PC-3 (cell line): ENCODE measurements at places on chromosomes 4 and X.

DNA sequence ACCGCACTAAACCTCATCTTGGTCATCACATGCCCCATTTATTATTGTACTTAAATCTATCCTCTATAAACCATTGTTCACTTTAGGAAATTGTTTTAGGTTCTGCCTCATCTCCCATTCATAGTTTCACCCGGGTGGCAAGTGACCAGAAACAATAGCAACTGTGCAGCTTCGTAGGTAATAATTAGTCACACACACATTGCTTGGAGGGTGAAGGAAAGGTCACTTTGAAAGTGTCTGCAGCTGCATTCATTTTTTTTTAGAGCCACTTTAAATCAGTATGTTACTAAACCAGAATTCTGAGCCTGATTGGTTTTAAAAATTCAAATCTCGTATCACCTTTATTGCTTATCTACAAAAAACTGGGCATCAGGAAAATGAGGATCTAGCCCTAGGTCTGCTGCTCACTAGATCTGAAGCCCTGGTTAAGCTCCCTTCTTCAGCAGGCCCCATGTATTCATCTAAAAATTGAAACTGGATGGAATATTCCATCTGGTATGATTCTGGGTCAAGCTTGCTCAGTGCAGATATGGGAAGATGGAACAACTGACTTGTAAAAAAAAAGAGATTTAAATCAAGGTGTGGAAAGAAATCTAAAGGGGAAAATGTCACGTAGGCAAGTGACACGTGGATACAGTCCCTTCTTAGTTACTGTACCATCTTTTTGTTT lies 62.4 kb downstream of the LIMCH1 start:
- DNase-seq, result peak; percentile 20

DNA sequence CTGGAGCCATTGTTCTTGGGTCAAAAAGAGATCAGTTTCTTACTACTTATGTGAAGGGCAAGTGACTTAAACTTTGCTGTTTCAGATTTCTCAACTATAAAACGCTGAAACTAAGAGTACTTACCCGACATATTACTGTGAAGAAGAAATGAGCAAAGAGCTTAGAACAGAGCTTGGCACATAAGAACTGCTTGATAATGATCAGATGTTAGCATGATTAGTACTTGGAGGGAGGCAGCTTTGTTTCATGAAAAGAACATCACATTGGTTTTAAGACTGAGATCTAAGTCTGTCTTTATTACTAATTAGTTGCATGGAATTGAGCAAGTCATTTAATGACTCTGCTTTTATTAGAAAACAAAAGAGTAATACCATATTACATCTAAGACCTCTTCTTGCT lies 169.1 kb downstream of the ARHGAP24 start:
- DNase-seq, result no peak

- no peak for DNase-seq
Measured at GRCh38 chr4:122100508-122100907, 51.6 kb upstream of the BLTP1 start.

DNA sequence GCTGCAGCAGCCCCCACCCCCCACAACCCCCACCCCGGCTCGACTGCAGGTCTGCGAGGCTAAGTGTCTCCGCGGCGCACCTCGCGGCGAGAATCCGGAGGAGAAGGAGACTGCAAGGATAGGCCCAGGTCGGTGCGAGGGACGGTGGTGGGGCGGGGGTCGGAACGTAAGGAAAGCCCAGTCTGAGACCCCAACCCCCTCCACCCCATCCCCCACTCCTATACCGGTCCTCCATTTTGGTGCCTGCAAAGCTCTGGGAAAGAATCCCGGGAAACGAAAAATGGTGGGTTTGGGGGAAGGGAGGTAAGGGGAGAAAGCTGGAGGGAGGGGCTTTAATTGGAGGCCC lies 614 bp downstream of the BEX3 start:
- peak; percentile 29 for DNase-seq

DNA sequence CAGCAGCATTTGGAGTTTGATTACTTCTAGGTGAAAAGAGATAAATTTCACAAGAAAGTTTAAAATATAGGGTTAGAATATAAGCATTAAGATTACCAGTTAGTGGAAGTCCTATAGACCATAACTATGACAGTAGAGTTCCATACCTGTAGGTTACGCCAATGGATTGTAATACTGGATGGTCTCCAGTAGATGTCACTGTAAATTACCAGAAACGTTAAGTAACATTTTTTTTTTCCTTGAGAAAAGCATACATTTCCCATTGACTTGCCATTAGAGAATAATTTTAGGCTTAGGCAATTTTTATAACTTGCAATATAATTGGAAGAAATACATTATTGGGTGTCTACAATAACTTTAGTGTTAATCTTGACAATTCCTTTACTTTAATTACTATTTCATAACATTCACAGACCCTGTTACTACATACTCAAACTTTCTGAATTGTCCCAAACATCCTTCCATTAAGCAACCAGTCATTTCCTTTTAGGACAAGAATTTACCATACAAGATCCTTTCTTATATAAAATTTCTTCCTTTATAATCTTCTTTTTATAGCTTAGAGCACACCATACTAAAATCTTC lies 304.1 kb upstream of the TECRL start:
- peak; percentile 81 for DNase-seq

DNA sequence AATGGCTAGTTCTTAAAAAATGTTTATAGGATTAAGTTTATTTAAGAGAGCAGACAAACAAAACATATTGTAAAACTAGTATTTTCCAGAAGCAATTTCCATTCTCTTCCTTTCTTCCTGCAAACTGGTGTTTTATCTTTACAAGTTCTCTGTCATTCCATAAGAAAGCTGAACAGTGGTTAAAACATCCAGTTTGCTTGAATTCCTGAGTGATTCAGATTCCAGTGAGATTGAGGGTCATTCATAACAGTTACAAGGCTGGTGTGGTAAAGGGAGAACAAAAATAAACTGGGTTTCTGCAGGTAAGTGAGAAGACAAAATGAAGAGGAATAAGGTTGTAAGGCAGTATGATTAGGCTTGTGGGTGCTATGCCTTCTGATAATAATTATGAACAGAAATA lies 544.8 kb upstream of the DIPK2B start:
- DNase-seq, result peak; percentile 5

GRCh38 chr4:3615386-3616286 lies 83.4 kb upstream of the LRPAP1 start:
- DNase-seq, result no peak

DNA sequence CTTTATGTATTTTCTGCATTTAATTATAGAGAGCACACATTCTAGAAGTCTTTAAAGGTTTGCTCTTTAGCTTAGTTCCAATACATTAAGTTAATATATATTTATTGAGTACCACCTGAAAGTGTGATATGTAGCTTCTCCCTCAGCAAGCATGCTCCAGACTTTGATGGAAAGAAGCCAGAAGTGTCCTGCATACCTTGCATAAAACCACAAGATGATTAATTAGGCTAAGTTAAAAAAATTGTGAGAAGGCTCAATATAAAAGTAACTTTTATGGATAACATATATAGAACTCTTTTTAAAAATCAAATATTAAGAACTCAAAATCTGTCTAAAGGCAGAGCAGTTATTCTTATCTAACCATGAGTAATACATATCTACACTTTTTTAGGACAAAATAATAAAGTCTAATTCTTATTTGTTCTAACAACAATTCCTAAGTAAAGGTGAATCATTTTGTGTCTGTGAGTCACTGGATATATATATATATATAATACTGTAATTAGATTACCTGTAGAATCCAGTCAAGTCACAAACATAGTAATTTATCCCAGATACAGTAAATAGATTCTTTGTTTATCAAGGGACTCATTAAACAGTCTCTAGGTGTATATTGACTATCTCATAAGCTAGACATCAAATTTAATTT lies 51.2 kb downstream of the INTS12 start:
- peak; percentile 54 for DNase-seq

- no peak for DNase-seq
Measured at GRCh38 chr4:89099034-89099433, 12.3 kb upstream of the TIGD2 start.

GRCh38 chr4:155207534-155208257 lies 740 bp upstream of the NPY2R start:
- peak; percentile 64 for DNase-seq

DNA sequence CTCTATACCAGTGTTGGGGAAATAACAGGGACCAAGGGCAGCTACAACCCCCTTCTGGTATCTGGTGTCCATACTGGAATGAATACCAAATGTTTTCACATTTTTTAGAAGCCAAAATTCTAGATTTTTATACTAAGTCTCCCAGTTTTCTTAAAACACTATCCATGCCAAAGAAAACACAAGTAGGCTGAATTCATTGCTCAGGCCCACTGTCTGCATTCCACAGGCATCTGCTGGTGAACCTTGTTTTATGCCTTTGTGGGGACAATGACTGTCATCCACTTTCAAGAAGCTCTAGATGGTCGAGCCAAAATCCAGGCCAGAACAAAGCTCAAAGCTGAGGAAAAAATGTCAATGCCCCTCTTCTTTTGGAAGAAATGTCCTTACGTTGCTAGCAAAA lies 213.4 kb upstream of the RASGEF1B start:
- DNase-seq, result no peak

- DNase-seq, result peak; percentile 11
Measured at GRCh38 chr4:94419956-94420355, 31.8 kb upstream of the PDLIM5 start.

DNA sequence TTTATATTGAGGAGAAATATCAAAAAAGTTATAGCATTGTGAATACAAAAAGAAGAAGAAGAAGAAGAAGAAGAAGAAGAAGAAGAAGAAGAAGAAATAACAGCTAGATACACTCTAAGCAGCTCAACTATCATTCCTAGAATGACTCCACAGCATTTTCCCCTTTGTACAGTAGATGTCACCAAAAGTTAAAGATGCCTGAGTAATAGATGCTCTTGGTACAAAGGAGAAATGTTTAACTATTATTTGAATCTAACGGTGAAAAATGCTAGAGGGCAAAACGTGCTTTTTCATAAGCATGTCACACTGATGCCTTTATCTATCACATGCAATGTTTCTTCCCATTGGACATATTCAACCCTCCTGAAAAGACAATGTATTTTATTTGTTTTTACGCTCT lies 178.4 kb upstream of the GPRIN3 start:
- peak; percentile 39 for DNase-seq

GRCh38 chr4:53905941-53906377 lies 158.4 kb downstream of the CHIC2 start:
- peak; percentile 64 for DNase-seq

GRCh38 chr4:40193016-40193571 lies 3.7 kb upstream of the RHOH start:
- DNase-seq, result no peak

GRCh38 chrX:73867144-73867543 lies 304.1 kb downstream of the CHIC1 start:
- DNase-seq, result no peak

DNA sequence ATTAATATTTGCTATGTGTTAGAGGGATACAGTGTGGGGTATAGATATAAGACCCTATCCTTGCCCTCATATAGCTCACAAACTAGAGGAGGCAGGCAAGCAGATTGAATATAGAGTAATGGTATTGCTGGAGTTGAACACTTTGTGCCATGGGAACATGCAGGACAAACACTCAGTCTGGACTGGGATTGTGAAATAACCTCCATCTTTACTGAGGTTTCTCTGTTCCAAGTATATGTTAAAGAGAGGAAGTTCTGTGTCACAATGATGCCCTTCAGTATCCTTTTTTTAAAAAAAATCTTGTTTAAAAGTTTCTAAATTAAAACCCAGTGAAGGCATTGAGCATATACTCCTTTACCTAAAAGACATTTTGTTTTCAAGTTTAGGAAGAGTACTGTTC lies 8.7 kb downstream of the FABP2 start:
- DNase-seq, result no peak

- no peak for DNase-seq
Measured at GRCh38 chrX:45400027-45400779, 199.5 kb upstream of the DIPK2B start.

- DNase-seq, result peak; percentile 48
Measured at GRCh38 chrX:14948691-14949090, 75.5 kb downstream of the MOSPD2 start.

DNA sequence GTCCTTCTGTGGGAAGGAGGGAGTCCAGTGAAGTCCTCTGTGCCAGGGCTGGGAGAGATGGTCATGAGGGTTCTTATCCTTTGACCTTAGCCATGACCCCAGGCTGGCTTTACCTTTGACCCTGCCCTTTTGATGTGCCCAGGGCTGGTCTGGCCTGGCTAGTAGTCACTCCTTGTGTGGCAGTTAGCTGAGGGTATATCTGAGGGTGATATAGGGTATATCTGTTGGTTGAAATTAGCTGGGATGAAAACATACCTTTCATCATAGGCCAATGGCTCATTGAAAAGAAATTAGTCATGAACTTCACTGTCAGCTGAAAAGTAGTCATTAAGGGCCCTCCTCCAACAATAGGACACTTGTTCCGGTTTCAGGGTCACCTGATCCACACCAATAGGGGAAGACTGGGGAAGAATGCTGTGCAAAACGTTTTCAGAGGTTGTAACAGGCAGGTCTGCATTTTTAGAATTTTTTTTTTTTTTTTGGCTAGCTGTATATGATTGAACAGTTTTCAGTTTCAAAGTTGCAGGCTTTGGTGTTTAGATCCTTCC lies 74.6 kb upstream of the STOX2 start:
- peak; percentile 24 for DNase-seq

- no peak for DNase-seq
Measured at GRCh38 chr4:102807345-102807744, 20.0 kb downstream of the UBE2D3 start.

- DNase-seq, result no peak
Measured at GRCh38 chr4:55637272-55637820, 1.2 kb upstream of the NMU start.

- DNase-seq, result peak; percentile 36
Measured at GRCh38 chrX:2423282-2423681, 77.5 kb downstream of the DHRSX start.

DNA sequence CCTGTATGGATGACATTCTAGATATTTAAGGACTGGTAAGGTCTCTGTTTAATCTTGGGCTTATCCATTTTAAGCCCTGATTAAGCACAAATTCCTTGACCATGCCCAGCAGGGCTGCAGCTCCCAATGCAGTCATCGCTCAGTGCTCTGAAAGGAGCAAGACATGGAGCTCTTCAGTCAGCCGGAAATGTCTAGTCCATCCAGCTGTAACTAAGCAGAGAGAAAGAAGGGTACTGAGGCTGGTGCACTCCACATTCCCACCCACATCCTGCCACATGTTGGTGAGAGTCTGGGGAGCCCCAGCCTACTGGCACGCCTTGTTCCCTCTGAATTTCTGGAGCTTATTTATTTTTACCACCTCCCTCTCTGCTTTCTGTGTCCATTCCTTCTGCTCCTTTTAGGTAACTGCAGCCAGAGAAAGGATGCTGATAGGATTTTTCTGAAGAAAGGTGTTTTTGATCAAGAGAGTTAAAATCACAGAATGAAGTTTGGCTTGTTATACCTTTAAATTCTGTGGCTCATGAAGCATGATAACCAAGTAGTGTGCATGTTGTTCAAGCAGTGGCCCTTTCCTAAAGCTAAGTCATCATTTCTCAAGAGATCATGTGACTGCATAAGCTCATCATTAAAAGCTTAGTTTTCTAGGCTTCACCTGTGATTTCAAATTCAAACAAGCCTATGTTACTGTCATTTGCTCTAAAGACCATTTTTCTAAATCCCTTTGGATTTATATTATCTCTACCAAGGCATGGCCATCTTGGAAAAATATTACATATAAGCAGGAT lies 74.0 kb downstream of the GALNT7 start:
- DNase-seq, result no peak

GRCh38 chr4:129403848-129404247 lies 307.9 kb downstream of the C4orf33 start:
- no peak for DNase-seq
